ENCODE measurements at places on chromosomes 11 and 22.

DNA sequence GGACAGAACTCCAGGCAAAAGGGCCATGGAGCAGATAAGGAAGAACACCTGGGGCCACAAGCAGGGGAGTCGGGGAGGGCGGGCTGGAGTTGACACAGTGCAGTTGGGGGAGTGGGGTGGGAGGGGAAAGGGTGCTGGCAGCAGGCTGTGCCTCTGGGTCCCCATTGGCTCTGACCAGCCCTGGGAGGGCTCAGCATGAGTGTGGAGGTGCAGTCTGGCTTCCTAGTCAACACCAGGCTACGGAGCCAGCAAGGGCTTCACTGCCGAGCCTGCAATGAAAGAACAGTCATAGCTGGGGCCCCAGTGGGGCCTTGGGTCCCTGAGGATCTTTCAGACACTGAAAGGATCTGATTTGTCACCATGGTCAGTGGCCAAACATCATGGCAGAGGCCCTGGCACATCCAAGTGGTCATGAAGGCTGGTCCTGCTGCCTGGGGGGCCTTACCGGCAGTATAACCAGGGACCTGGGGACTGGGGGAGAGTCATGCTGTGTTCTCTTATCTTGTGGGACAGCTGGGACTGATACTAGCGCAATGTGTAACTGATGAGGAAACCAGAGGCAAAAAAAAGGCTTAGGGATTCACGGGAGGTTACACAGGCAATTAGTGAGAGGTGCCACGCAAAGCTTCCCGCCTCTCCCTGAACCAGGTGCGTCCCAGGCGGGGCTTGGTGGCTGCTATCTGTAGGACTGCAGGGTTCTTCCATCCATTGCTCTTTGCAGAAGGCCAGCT lies 11.6 kb downstream of the SLC37A2 start:
- DNase-seq: no peak

- DNase-seq: no peak
These were observed 6.5 kb downstream of the FRMD8 start for GRCh38 chr11:65392899-65393298.

GRCh38 chr11:68302670-68303069 lies 9.7 kb upstream of the LRP5 start:
- no peak for DNase-seq

- no peak for DNase-seq
These were observed 950.9 kb upstream of the CNTN5 start for GRCh38 chr11:98069861-98070260.

GRCh38 chr11:127521413-127521812 lies 520.8 kb upstream of the KIRREL3 start:
- DNase-seq: no peak

DNA sequence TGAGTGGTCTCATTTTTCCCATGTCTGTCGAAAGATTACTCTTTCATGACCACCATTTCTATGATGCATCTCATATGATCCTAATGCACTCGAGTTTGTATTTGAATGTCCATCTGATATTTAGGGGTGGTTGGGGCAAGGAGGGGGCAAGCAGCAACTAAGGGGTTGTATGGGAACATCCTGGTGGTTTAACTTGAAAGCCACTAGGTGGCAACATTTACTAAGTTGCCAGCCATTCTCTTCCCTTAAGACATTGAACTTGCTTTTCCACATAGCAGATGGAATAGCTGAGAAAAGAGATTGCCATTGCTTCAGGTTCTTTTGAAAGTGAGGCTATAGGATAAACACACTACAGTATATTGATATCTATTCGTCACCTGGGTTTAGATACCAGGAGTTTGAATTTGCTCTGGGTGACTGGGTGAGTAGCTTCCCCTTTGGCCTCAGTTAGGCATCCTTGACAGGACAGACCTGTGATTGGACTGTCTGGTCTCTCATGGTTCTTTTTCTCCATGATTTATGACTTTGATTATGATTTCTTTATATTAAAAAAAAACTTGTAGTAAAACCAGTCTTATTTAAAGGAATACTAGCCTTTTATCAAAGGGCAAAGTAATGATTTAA lies 32.4 kb downstream of the NF2 start:
- peak; percentile 31 for DNase-seq

- DNase-seq: no peak
These were observed 23.3 kb upstream of the OR9Q2 start for GRCh38 chr11:58165504-58166106.

DNA sequence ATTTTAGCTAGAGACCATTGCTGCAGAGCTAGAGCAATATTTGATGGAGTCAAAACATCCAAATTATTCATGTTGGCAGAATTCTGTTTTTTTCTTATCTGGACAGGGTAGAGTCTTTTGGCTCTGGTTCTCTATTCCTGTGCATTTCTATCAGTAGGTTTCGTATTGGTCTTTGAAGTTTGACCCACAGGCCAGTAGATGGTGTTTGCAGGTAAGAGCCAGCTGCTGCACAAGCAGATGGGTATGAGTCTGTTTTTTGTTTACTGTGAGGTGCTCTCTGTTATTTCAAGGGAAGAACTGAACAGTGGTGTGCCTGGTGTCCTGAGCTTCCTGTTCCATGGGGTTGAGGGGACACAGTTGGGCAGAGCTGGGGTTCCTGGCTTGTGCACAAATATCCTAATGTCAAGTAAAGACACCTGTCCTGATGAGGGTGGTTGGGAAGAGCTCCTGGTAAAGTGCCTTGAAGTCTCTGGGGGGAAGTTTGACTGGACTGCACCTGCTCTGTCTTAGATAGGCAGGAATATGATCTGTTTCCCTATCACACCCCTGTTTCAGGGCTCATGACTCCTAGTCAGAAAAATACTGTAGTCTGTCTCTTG lies 34.0 kb upstream of the SLC22A25 start:
- peak; percentile 1 for DNase-seq

DNA sequence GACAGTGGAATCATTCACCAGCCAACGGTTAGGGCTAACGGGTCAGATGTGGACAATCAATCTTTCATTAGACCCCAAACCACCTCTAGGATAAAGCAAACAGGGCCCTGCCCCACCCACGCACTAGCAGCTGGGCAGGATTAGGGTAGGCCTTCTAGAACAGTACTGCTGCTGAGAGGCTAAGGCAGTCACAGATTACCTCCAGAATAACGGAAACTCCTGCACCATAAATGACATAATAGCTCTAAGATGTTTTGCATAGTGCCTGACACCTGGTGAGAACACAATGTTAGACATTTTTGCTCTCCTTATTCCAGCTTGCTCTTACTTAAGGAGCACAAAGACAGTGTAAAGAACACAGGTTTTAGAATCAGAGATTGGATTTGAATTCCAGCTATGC lies 1.8 kb downstream of the SYTL2 start:
- DNase-seq: peak; percentile 25

DNA sequence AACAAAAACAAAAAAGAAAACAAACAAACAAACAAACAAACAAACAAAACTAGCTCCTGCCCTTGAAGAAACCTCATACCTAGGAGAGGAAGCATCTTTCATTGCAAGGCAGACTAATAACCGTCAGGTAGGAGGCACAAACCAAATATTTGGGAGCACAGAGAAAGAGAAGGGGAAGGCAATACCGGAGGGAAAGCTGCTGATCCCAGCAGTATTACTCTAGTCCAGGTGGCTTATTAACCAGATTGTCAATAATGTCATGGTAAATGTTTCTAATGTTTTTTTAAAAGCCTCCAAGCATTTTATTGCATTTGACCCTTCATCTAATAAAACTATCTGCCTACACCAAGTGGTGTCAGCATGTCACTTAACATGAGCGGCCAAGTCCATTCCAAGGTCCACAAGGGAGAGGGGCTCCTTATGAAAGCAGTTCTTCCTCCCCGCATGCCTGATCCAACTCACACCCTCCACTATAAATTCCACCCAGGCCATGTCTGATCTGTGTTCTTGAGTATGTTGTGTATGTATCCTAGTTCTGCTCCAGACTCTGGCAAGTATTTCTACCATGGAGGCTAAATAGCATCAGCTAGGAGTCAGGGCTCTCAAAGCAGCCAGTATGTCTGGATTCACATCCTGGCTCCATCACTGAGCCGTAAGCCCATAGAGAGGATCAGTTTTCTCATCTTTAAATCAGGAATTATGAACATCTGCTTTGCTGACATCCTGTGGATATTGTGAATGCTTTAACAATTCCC lies 208.1 kb upstream of the TENM4 start:
- no peak for DNase-seq

DNA sequence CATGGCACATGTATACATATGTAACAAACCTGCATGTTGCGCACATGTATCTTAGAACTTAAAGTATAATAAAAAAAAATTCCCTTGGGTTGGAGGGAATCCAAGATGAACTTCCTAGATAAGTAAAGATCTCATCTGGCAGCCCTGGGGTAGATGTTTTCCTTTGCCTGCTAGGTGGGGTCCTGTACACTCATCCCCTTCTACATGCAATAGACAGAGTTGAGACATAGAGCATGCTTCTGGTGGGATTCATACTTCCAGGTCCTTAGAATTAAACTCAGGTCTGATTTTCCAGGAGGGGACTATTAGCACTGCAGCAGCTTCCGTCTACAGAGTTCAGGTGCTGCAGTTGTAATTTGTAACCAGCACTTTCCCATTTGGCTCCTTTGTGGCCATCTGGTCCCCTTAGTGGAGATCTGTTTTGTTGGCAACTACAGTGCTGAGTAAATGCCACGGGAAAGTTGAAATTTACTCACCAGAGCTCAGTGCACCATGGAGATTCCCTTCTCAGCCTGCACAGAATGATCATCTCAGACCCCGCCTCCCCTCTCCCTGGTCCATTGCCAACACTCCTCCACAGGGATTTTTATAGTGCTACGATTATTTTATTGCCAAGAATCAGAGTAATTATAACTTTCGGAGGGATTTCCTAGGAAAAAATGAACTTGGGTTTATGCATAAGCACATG lies 220.1 kb upstream of the E2F8 start:
- DNase-seq: no peak

- DNase-seq: no peak
These were observed 218.1 kb downstream of the CEP164 start for GRCh38 chr11:117545706-117546105.

- no peak for DNase-seq
These were observed 15.4 kb downstream of the ARHGEF17 start for GRCh38 chr11:73323464-73323863.

GRCh38 chr11:101127699-101128570 lies 1.7 kb downstream of the PGR start:
- no peak for DNase-seq

DNA sequence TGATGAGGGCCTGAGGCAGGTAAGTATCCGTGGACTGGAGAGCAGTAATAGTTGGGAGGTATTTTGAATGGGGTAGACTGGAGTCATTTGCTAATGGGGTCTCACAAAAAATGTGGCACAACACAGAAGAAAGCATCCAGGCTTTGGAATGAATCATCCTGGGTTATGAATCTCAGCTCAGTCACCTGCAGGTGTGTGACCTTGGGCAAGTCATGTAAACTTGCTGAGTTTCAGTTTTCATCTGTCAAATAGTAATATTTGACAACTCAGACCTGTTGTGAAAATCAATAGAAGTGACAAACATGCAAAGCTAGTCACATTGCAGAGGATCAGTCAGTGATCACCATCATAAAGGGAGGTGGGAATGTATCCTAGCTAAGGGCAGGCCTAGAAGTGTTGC lies 232.0 kb upstream of the TENM4 start:
- no peak for DNase-seq

- no peak for DNase-seq
These were observed 26.2 kb downstream of the ELF5 start for GRCh38 chr11:34487430-34487829.

GRCh38 chr11:12785901-12786300 lies 111.7 kb downstream of the TEAD1 start:
- no peak for DNase-seq

DNA sequence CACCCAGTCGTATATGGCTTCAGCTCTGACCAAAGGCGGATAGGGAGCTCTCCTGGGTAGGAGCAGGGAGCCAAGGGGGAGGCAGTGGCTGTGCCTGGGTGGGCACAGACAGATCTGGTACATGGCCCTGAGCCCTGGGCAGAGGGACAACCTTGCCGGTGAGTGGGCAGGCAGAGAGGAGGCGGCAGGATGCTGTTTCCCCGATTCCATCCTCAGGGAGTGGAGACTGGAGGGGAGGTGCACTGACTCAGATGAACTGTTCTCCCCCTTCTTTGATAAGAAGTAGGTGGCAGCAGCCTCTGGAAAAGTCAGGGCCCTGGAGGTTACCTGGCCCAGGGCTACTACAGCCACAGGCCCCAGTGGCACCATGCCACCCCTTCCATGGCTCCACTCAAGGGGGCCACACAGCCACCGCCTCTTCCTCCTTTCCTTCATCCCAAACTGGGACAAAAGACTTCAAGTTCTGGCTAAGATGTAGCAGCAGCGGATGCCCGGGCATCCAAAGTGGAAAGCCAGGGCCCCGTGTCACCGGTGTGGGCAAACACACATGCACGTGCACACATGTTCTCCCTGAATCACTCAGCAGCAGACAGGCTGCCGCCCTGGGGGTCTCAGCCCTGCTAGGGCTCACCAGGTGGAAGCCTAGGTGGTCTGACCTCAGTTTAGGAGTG lies 13.4 kb downstream of the CXCR5 start:
- no peak for DNase-seq

- DNase-seq: peak; percentile 37
These were observed 988 bp upstream of the FLI1 start for GRCh38 chr11:128692753-128693415.

- DNase-seq: no peak
These were observed 4.3 kb upstream of the LRP5 start for GRCh38 chr11:68308068-68308467.

DNA sequence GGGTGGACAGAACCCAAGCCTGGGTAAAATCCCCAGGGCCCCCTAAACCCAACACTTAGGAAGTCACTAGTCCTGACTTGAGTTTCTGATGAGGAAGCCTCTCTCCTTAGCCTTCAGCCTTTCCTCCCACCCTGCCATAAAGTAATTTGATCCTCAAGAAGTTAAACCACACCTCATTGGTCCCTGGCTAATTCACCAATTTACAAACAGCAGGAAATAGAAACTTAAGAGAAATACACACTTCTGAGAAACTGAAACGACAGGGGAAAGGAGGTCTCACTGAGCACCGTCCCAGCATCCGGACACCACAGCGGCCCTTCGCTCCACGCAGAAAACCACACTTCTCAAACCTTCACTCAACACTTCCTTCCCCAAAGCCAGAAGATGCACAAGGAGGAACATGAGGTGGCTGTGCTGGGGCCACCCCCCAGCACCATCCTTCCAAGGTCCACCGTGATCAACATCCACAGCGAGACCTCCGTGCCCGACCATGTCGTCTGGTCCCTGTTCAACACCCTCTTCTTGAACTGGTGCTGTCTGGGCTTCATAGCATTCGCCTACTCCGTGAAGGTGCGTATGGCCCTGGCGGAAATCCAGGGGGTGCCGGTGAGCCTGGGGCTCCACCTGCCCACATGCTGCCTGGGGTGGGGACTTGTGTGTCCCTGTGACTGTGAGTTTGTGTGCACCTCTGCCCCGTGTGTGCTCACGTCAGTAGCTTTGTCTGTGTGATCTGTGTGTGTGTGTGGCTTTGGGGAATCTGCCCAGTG lies at the start of gene IFITM1:
Gene IFITM1 (plus strand): TSS at position 254 of the 767 bp plus-strand sequence. CDS start 131 bp downstream, at position 385.
- peak; percentile 75 for DNase-seq

- DNase-seq: no peak
These were observed 346.4 kb upstream of the B3GAT1 start for GRCh38 chr11:134758342-134758931.

DNA sequence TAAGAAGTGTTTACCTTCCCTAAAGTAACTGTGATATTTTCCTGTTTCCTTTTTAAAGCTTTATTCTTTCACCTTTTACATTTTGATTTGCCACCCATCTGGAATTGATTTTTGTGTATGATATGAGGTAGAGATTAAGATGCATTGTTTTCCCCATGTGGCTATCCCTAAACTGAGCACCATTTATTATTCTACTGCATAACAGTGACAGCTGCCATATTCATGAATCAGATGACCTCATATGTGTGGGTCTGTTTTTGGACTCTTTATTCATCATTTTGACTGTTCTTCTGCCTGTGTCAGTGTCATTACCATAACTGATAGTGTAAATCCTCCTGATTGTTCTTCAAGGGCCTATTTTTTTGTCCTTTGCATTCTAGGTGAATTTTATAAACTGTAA lies 50.8 kb downstream of the HIPK3 start:
- DNase-seq: no peak
